ENCODE measurements at places on chromosomes 1 and 21.

GRCh38 chr1:6700853-6701436, 671 bp downstream of the DNAJC11 start:
- DNase-seq: no peak
- H3K27me3 ChIP-seq: no peaks in the 10 kb centered on the region
- H3K36me3 ChIP-seq: no peaks in the 10 kb centered on the region
- H3K4me3 ChIP-seq: peak overlapping the region; percentile 99

DNA sequence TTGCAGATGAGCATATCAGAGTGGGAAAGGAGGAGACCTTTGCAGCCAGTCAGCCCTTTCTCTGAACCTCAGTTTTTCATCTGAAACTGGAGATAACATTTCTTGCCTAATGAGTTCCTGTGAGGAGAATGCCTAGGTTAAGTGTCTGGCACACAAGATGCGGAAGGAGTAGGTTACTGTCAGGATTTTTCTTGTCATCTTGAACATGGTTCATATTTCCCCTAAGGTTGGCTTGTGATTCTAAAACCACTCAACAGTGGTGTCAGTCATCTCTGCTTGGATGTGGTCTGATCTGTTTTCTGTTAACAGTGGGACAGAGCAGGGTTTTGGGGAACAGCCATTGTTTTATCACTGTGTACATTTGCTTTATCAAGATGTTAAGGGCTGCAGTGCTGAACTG, 70.6 kb downstream of the TGFB2 start:
- H3K4me1 ChIP-seq: no peaks in the 10 kb centered on the region
- no peaks in the 10 kb centered on the region for H3K27me3 ChIP-seq
- H3K36me3 ChIP-seq: no peaks in the 10 kb centered on the region

- peaks cover 11% of the 10 kb centered on the region for H3K4me1 ChIP-seq
- H3K27me3 ChIP-seq: no peaks in the 10 kb centered on the region
- no peak for DNase-seq
- no peaks in the 10 kb centered on the region for H3K36me3 ChIP-seq
Observed at GRCh38 chr1:211697356-211697755, 21.9 kb upstream of the NEK2 start.

DNA sequence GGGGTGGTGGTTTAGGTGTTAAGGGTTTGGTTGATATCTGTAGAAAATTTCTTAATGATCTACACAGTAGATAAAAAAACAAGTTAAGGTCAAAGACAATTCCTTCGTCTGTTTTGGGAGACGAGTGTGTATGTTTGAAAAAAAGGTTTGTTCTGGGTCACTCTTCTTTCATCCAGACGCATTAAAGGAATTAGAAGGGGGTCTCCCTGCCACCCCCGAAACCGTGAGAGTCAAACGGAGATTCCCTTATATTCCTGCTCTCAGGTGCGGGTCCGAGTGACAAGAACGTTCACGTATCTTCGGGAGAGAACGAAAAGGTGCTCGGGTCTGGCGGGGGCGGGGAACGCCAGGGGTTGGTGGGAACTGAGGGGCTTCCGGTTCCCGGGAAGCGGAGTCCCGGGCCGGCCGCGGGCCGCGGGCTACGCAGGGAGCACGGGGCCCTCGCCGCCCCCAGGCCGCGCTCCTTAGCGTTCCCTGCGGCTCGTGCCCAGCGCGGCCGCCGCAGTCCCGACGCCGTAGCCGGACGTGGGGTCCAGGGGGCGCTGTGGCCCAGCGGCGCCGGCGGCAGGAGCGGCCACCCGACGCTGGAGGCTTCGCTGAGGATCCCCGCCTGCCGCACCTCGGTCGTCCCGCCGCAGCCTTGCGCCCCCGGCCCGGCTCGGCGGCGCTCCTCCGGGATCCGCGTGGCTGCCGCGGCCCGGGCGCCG, at the start of gene ZFYVE9:
ZFYVE9 (plus strand) TSS at position 577 of the 707 bp plus-strand sequence. CDS start 91,118 bp downstream, outside the sequence.
- no peaks in the 10 kb centered on the region for H3K36me3 ChIP-seq
- peaks cover 53% of the 10 kb centered on the region for H3K4me1 ChIP-seq
- peak within 1 kb of the TSS; percentile 90 for H3K4me3 ChIP-seq
- no peaks in the 10 kb centered on the region for H3K27me3 ChIP-seq
- DNase-seq: no peak

DNA sequence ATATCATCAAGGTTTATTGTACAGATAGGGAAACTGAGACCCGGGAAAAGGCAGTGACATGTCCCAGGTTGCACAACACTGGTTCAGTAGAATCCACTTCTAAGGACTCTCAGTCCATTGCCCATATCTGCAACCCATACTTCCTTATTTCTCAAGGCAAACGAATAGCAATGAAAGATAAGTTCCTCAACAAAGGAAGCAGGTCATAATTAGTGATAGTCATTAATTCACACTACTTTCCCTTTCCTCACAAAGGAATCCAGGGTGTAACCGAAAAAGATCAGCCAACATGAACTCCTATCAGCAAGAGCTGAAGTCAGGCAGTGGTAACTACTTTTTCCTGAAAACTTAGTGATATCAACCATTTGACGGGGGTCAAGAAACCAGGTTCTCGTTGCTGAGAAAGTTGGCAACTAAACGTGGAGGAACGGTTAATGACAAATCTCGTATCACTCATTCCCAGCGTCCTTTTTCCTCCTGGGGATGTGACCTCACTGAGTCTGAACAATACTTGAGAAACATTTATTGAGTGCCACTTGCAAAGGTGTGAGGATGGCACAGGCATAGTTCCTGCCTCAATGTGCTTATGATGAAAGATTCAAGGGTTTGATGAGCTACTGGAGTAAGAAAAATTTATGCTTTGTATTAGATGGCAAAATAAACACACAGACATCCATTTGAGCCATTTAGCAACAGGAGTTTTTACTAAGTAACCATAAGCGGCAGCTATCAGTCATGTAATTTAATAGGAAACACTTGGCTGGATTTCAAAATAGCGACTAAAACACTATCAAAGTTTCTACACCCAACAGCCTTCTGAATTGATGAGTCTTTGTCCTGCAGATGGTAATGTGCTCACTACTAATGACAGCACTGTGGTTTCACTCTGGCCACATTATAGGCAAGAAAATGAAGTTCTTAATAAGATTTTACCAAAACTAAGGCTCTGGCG, 82.3 kb downstream of the PLPP3 start:
- no peak overlapping the region for H3K27ac ChIP-seq
- H3K4me1 ChIP-seq: peaks cover 39% of the 10 kb centered on the region
- no peaks in the 10 kb centered on the region for H3K36me3 ChIP-seq
- no peaks in the 10 kb centered on the region for H3K27me3 ChIP-seq
- peak; percentile 65 for DNase-seq

DNA sequence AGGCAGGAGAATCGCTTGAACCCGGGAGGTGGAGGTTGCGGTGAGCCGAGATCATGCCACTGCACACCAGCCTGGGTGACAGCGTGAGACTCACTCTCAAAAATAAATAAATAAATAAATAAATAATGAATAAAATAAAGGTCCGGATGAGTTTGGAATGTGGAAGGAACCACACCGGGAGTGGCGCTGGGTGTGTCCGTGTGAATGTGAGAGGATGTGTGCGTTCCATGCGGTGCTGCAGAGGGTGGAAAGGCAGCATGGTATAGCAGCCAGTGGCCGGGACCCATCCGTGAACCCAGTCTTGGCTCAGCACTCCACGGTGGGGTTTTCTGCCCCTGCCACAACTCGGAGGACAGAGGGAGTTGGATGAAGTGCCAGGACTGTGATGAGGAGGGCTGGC, 56.2 kb upstream of the POFUT2 start:
- no peak for DNase-seq
- H3K27ac ChIP-seq: no peak overlapping the region
- no peak overlapping the region for H3K4me3 ChIP-seq
- H3K36me3 ChIP-seq: no peaks in the 10 kb centered on the region

Measured in vagina (tissue), 2 donors.